ENCODE measurements at places on chromosomes 13 and 19. TPM values are rescaled to one million over a fixed set of nuclear protein-coding genes. Genes with fewer than 3 reads are reported as not detected.
A peak's percentile ranks its signal among the peaks of the same experiment; 100 is the strongest.

Gene PRSS57
- total RNA-seq, result 0.33 TPM

Gene CYP2F1
- total RNA-seq, result not detected

Gene BEST2
- not detected for total RNA-seq

Gene GNG7
- 11.4 TPM for total RNA-seq

Gene RXFP2
- total RNA-seq, result not detected

Gene BCL3
- total RNA-seq, result 2.2 TPM

Gene CD70
- not detected for total RNA-seq

Gene UPF3A
- total RNA-seq, result 44.8 TPM

Gene ADPRHL1
- total RNA-seq, result 3.1 TPM

Gene ZNF134
- total RNA-seq, result 25.2 TPM

Gene PSPN
- 2.6 TPM for total RNA-seq

- DNase-seq, result no peak
Observed at GRCh38 chr13:40408602-40409001, 257.8 kb downstream of the FOXO1 start.

- no peak for DNase-seq
Observed at GRCh38 chr13:51207881-51208280, 14.3 kb upstream of the FAM124A start.

- DNase-seq, result no peak
Observed at GRCh38 chr13:51799261-51799660, 4.7 kb downstream of the DHRS12 start.

- no peak for DNase-seq
Observed at GRCh38 chr13:99956473-99957349, 14.9 kb downstream of the ZIC5 start.

DNA sequence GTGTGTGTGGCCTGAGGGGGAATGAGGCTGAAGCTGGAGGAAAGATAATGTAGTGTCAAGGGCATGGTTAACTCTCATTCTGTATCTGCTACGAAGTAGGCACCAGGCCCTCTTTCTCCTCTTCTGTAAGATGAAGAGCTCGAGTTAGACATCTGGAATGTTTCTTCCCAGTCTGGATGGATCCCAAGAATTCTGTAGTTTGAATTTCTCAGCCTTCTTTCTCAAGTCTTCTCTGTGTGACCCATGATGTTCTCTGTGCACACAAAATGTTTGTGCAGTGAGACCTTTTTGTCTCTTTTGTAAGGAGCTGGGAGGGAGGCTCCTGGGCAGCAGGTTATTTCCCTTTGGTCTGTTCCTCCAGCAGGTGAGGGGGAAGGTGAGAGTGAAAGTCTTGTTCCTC is 13.7 kb downstream of the FGF9 start:
- no peak for DNase-seq

DNA sequence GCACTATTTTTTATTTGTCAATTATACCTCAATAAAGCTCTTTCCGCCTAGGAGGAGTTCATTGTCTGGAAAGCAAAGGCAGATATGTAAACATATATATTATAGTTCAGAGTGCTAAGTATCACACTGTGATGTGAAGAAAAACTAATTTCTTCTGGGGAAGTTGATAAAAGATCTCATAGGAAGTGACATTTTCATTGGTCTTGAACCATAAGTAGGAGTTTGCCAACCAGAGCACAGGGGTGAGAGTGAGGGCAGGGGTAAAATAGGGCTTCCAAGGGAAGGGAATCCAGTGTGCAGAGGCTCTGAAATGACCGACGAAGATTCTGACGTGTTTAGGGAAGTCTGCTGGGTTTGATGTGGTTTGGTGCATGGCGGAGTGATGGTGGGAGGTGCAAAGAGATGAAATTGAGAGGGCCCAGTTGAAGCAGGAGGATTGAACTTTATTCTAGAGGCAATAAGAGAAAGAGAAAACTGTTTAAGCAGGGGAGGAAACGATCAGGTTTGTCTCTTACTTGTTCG is 780 bp upstream of the GTF2F2 start:
- DNase-seq, result peak; percentile 80

DNA sequence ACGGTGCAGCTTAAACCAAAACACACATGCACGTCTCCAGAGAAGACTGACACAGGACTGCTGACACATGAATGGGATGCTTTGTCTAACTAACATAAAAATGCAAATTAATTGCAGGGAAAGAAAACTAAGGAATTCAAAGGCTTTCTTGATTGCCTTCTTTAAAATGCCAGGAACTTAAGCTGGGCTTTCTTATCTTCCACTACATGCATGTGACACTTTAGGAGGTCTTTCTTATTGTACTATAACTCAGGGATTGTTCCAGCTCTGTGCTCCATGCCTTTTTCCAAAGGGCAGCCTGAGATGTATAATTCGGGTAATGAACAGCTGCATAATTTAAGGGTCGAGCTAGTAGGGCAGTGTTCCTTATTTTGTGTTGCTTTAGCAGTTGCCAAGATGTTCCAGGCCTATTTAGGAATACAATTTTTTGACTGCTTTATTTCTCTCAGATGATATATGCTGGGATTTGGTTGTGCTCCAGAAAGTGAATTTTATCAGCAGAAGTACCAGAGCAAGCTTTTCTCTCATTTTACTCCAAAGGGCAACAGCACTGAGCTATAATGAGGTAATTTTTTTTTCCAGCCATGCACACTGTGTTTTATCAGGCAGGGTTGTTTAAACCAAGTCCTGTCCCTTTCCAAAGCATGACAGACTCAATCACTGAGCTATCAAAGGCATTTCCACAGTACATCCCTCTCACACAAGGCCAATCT is 885.2 kb downstream of the PCDH9 start:
- peak; percentile 21 for DNase-seq

DNA sequence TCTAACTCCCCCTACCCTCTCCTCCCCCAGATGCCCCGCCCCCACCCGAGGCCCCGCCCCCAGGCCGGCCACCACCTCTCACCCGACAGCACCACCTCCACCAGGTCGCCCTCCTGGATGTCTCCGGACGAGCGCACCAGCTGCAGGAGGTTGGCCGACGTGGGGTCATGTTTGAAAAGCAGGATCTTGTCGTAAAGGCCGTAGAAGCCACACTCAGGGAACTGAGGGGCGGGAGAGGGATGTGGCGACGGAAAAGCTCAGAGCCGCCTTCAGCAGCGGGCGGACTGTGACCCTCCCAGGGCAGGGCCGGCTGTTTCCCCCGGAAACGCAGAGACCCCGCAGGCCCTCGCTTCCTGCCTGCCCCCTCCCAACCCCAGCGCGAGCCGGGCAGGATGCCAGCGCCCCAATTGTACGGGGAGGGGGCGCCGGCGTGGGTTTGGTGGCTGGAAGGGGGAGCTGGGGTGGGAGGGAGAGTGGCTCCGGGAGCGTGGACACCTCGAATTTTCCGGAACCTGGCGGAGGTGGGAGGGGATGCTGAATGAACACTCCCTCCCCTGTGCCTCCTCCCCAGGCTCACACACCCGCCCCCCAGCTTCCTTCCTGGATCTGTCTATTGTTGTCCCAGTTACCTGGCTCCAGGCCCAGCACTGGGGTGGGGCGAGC is 3.0 kb downstream of the PRKD2 start:
- peak; percentile 77 for DNase-seq

DNA sequence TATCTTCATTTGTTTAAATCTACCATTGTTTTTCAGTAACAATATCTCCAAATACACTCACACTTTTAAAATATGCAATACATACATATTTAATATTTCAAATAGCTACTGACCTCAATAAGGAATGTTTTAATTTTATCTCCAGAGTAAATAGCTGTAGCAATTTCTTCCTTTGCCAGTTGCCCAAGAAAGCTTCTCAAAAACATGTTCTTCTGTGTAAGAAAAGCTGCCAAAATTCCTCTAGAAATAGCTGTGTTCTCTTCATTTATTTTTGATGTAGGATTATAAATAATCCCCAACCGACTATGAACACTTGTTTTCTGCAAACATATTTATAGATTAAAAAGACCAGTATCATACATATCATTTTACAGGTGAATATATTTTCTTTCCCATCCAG is 150.5 kb downstream of the UGGT2 start:
- DNase-seq, result peak; percentile 16

DNA sequence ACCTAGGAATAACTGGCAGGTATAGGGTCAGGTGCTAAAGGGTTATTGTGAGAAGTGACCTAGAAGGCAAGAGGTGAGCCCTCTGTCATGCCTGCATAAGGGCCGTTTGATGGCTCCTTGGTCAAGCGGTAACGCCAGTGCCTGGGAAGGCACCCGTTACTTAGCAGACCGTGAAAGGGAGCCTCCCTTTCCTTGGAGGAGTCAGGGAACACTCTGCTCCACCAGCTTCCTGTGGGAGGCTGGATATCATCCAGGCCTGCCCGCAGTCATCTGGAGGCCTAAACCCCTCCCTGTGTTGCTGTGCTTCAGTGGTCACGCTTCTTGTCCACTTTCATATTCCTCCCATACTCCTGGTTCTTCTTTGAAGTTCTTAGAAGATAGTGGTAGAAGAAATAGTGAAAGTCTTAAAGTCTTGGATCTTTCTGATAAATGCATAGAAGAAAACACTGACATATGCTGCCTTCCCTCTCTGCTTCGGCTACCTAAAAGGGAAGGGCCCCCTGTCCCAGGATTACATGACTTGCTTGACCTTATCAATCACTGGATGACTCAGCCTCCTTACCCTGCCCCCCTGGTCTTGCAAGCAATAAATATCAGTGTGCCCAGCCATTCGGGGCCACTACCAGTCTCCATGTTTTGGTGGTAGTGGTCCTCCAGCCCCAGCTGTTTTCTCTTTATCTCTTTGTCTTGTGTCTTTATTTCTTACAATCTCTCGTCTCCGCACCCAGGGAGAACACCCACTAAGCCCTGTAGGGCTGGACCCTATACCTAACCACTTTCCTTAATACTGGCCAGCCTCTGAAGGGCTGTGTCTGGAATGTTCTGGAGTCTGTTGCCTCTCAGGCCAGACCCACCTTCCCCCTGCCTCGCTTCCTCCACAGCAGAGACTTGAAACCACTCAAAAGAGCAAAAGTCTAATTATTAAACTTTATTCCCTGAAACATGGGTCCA is 16.1 kb upstream of the ABCC4 start:
- no peak for DNase-seq

DNA sequence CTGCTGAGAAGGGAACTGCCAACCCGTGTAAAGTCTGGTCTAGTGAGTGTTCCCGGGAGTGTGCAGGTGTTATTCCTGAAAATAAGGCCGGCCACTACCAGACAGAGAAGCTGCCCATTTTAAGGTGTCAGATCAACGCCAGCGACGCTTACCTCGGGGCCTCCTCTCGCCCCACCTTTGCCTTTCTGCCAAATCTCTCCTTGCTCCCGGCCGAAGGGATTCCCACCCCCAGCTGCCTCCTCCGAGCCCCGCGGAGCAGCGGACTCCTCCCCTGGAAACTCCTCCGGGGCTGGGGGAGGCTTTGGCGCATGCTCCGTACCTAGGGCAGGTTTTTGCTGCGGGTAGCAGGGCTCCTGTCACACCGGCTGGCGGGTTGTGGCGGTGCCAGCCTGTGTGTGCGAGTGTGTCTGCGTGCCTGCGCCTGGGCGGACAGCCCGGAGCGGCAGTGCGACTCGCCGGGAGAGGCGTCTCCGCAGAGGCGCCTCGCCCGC is at the start of gene HS6ST3:
Gene HS6ST3 (plus strand): TSS at position 359 of the 491 bp plus-strand sequence.
- DNase-seq, result peak; percentile 18

GRCh38 chr13:107817647-107818287 is 397.6 kb downstream of the LIG4 start:
- DNase-seq, result no peak

DNA sequence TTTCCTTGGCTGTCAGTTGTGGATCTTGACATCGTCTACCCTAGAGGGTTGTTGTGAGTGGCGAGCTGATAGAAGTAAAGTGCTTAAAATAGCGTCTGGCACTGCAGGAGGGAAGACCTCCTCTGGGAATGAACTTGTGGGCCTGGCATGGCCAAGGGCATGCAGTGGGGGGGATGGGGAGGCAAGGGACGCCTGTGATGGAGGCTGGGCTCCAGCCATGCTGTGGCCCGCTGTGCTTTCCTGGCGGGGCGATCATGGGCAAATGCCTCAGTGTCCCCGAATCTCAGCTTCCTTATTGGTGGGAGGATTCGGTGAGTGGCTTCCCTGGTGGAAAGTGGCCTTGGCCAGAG is 10.7 kb downstream of the CARM1 start:
- DNase-seq, result no peak

DNA sequence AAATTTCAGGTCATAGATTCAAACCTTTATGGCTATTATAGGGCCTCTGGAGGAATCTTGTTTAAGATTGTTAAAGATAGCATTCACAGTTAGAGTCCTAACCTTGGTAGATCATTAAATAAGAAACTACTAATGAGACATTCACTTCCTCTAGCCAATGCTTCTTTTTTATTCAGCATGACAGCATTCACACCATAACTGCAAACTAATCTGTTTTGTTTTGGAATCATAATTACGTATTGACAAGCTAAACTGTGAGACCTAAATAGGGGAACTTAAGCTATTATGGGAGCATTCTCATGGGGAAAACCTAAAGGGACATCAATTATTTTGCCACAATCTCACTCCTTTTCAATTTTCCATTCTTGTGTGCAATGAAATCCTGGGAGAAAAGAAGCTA is 653.8 kb downstream of the PCDH9 start:
- peak; percentile 12 for DNase-seq

DNA sequence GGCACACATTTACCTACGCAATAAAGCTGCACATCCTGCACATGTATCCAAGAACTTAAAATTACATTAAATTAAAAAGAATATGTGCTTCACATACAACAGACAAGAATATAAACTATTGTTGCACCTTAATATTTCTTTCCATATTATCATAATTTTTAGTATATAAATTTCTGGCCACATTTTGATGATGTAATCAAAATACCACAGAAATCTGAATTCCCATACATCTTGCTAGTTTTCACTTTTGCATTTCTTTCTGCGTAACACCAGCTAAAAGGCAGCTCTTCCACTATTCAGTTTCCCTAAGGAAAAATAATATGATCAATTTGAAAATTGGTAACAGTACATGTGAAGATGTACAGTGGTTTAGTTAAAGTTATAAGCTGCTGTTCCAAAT is 42.6 kb downstream of the FGF14 start:
- DNase-seq, result no peak

DNA sequence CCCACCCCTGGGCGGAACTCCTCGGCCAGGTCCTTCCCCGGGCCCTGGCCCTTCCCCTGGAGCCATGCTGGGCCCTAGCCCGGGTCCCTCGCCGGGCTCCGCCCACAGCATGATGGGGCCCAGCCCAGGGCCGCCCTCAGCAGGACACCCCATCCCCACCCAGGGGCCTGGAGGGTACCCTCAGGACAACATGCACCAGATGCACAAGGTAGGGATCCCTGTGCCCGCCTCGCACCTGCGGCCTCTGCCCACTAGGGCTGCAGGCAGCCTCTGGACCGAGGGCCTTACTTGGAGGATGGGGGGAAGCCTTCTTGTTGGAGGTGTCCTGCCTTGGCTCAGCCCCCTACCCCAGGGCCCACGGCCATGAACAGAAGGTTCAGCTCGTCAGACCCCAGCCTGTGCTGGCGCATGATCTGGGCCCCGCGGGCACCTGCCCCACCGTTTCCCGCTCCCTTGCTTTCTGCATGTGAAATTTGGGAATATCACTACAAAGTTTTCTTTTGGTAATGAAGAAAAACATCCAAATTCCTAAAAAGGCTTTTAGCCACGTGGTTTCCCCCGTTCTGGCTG is 23.4 kb downstream of the SMARCA4 start:
- DNase-seq, result no peak

- no peak for DNase-seq
Observed at GRCh38 chr19:44960906-44961728, 5.9 kb downstream of the CLPTM1 start.
